ENCODE measurements at places on chromosomes 2 and 18. TPM values are rescaled to one million over a fixed set of nuclear protein-coding genes. Genes with fewer than 3 reads are reported as not detected.

Gene MAP3K20
- 17.9 TPM for total RNA-seq

Gene ACVR2A
- 2.0 TPM for total RNA-seq

Gene TUBB8B
- total RNA-seq: not detected

Gene CHMP1B
- total RNA-seq: 24.4 TPM

Gene WBP1
- 29.0 TPM for total RNA-seq

Gene MARCHF7
- 72.0 TPM for total RNA-seq

- no peak for DNase-seq
- peaks cover 25% of the 10 kb centered on the region for H3K4me1 ChIP-seq
- H3K27ac ChIP-seq: peak overlapping the region; percentile 1
- H3K27me3 ChIP-seq: peaks cover 6% of the 10 kb centered on the region
Measured at GRCh38 chr18:9477509-9477908, 2.2 kb downstream of the RALBP1 start.

DNA sequence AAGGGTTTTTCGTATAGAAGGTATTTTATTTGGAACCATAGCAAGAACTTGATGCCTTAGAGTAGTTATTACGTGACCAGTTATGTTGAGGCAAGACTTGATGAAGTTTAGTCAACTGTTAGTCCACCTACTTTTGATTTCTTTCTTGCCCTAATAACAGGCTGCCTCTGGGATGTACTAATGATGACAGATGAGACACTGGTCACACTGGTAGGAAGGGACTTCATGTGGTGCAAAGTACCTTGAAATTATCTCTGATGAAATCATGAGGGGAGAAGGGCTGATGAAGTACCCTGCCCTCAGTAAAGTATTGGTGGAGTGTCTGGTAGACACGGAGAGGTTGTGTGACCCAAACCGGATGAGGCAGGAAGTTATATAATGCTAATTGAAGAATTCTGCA is 5.4 kb downstream of the DIS3L2 start:
- H3K4me1 ChIP-seq: peaks cover 14% of the 10 kb centered on the region
- no peak overlapping the region for H3K4me3 ChIP-seq
- DNase-seq: no peak

DNA sequence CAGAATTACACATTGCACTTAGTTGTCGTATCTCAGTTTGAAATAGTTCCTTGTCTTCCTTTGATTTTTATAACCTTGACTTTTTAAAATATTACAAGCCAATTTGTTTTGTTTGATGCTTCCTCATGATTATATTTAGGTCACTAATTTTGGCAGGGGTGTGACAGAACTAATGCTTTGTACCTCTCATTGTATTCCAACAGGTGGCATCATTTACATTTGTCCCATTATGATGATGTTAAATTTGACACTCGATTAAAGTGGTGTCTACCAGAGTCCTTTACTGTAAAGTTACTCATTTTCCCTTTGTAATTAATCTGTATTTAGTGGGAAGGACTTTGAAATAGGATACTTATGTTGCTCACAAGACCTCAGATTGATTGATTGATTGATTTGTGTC is 21.5 kb upstream of the MFSD2B start:
- no peak overlapping the region for H3K27ac ChIP-seq
- peaks cover 1% of the 10 kb centered on the region for H3K36me3 ChIP-seq
- H3K27me3 ChIP-seq: no peaks in the 10 kb centered on the region
- no peaks in the 10 kb centered on the region for H3K4me1 ChIP-seq

DNA sequence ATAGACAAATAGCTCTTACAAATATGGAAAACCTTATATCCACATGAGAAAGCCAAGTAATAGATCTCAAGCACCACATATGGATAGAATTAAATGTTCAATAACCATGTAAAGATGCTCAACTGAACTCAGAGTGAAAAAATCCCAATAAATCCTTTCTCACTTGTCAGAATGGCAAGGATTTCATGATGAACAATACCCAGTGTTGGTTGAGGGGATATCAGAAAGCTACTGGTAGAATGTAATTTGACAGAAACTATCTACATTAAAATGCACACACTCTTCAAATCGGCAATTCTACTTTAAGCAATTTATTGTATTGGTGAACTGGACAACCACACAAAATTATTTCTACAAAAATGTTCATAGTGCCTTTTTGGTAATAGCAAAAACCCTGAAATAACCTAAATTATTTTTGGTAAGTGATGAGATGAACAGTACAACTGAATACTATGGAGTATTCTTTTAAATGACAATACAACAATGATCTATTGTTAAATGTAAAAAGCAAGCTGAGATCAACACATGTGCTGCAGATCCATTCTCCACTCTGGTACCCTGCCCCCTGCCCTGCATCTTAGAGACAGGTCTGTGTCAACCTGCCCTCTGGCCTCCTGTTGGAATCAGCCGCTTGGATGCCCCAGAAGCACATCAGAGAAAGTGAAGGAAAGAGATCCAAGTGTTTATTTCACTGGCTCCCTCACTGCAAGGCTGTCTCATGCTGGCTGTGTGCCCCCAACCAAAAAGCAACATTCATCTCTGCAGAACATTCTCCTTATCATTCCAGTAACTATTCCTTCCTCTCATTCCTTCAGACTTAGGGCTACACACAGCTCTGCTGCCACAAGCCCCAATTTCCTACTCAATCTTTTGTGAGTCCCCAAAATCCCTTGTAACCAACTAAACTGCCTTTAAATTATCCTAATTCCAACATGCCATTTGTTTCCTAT is 442.5 kb downstream of the LRATD1 start:
- H3K4me1 ChIP-seq: no peaks in the 10 kb centered on the region
- no peak for DNase-seq
- no peak overlapping the region for H3K27ac ChIP-seq
- no peak overlapping the region for H3K4me3 ChIP-seq
- H3K36me3 ChIP-seq: no peaks in the 10 kb centered on the region

GRCh38 chr18:56158676-56159075 is 479.7 kb downstream of the TXNL1 start:
- H3K36me3 ChIP-seq: no peaks in the 10 kb centered on the region
- no peaks in the 10 kb centered on the region for H3K4me1 ChIP-seq
- no peak overlapping the region for H3K4me3 ChIP-seq
- H3K27ac ChIP-seq: no peak overlapping the region
- DNase-seq: no peak
- no peaks in the 10 kb centered on the region for H3K27me3 ChIP-seq

DNA sequence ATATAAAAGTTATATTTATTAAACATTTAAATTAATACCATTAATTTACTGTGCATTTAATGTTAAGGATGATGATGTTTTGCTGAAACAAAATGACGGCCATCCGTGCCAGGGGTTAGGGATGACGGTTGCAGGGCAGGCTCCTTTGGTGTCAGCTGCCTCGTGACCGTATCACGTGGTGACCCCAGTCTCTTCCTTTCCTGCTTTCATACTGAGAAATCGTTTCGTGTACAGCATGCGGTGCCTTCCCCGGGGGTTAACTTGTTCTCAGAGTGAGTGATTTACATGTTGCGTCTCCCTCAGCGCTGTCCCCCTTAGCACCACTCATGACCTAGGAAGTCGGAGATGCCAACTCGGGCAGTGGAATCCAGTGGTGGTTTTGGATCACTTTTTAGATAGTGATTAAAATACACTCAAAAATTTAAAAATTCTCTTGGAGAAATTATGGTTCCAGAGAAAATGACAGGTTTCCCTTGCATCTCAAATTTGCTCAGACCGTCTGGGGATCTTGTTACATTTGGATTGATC is 290.8 kb downstream of the GBX2 start:
- H3K4me3 ChIP-seq: no peak overlapping the region
- no peaks in the 10 kb centered on the region for H3K27me3 ChIP-seq
- H3K27ac ChIP-seq: no peak overlapping the region
- no peaks in the 10 kb centered on the region for H3K4me1 ChIP-seq
- no peaks in the 10 kb centered on the region for H3K36me3 ChIP-seq

GRCh38 chr2:2850859-2851258 is 519.8 kb upstream of the MYT1L start:
- H3K4me1 ChIP-seq: no peaks in the 10 kb centered on the region
- no peaks in the 10 kb centered on the region for H3K36me3 ChIP-seq

- no peaks in the 10 kb centered on the region for H3K36me3 ChIP-seq
- no peak overlapping the region for H3K4me3 ChIP-seq
- no peak for DNase-seq
- no peaks in the 10 kb centered on the region for H3K4me1 ChIP-seq
Measured at GRCh38 chr2:59693231-59693959, 860.1 kb downstream of the BCL11A start.

DNA sequence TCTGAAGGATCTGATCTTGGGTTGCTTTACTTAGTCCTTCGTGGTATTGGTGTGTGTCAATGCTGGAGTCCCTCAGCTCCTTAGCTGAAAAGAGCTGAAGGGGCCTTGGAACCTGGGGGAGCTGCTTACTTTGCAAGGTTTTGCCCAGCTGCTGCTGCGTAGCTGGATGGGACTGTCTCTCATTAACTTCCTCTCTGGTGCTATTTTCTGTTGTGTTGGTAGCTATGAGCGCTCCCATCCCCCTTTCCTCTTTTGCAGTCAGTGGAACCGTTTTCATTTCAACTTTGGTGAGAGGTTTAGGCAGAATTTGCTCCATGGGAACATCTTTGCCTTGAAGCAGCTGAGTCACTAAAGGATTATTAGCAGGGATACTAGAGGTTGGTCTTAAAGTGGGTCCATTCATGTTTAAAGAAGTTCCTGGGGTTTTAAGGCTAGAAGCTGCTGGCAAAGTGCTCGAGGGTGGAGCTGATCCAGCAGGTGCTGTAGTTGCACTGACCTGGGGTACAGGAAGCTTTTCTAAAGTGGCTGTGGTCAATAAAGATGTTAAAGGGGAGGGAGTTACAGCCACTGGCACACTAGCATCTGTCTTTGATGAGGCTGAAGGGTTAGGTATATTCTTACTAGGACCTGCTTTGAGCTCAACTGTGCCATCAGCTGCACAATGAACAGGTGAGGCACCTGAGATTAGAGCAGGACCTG is 69.9 kb upstream of the DTNB start:
- DNase-seq: peak; percentile 65
- H3K4me3 ChIP-seq: peak overlapping the region; percentile 44
- peaks cover 54% of the 10 kb centered on the region for H3K36me3 ChIP-seq
- H3K27me3 ChIP-seq: no peaks in the 10 kb centered on the region
- peak overlapping the region; percentile 65 for H3K27ac ChIP-seq

- peaks cover 12% of the 10 kb centered on the region for H3K4me1 ChIP-seq
- DNase-seq: no peak
- no peak overlapping the region for H3K4me3 ChIP-seq
- H3K27ac ChIP-seq: no peak overlapping the region
- H3K36me3 ChIP-seq: no peaks in the 10 kb centered on the region
Measured at GRCh38 chr2:230129343-230129742, 60.6 kb upstream of the SLC16A14 start.

- H3K27me3 ChIP-seq: no peaks in the 10 kb centered on the region
- H3K36me3 ChIP-seq: no peaks in the 10 kb centered on the region
- H3K4me3 ChIP-seq: no peak overlapping the region
- no peak overlapping the region for H3K27ac ChIP-seq
- no peak for DNase-seq
Measured at GRCh38 chr18:28158083-28158581, 18.8 kb downstream of the CDH2 start.

- H3K27me3 ChIP-seq: no peaks in the 10 kb centered on the region
- H3K27ac ChIP-seq: no peak overlapping the region
- no peak overlapping the region for H3K4me3 ChIP-seq
- no peak for DNase-seq
- H3K36me3 ChIP-seq: no peaks in the 10 kb centered on the region
Measured at GRCh38 chr2:18910843-18911242, 321.5 kb upstream of the NT5C1B start.
